CD8-positive, alpha-beta memory T cell (primary cell): ENCODE measurements at places on chromosomes 5 and 9. TPM values are rescaled to one million over a fixed set of nuclear protein-coding genes. Genes with fewer than 3 reads are reported as not detected.
A peak's percentile ranks its signal among the peaks of the same experiment; 100 is the strongest.

MYMK gene
- not detected for total RNA-seq

FAM219A gene
- total RNA-seq = 10.5 TPM

MEF2C gene
- 0.85 TPM for total RNA-seq

DNA sequence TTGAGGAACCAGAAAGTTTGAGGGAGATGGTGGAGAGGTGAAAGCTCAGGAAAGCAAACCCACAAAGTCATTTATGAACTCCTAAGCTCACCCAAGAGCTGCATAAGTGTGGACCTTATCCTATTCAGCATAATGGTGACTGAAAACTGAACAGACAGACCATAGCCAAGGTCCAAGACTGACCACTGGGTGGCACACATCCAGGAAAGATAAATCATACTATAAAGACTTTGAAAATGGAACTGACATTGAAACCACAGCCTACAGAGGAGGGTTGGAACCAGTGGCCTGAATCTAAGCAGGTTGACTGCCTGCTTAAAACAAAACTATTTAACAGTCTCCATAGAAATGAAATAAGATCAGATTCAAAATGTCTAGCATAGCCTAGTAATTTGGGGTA is 121.0 kb upstream of the RGS7BP start:
- DNase-seq = no peak

DNA sequence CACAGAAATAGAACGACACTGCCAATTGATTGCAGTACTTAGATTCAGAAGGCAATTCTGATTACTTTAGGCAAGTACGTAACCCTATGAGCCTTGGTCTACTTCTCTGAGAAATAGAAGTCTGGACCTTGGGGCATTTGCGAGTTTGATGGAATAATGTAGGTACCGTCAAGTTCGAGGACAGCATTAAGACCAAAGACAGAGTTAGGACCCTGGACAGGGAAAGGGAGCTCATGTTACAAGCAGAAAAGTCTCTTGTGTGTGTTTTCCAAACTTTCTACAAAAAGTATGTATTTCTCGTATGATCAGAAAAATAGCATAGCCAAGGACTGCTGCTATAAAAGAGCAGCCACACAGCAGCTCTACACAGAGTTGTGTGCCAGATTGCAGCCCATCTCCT is 20.1 kb downstream of the CCDC180 start:
- no peak for DNase-seq

GRCh38 chr9:97052735-97053134 is 13.8 kb upstream of the CTSV start:
- no peak for DNase-seq

- DNase-seq = no peak
Measured at GRCh38 chr9:17402309-17402708, 176.6 kb upstream of the SH3GL2 start.

- no peak for DNase-seq
Measured at GRCh38 chr9:35942286-35942685, 15.7 kb downstream of the OR2S2 start.

SAPCD2 gene
- total RNA-seq = 12.7 TPM

- no peak for DNase-seq
Measured at GRCh38 chr9:69891696-69892095, 71.1 kb downstream of the CFAP95 start.

- DNase-seq = no peak
Measured at GRCh38 chr9:16205455-16205854, 652.6 kb downstream of the CCDC171 start.

OCLN gene
- total RNA-seq = 0.68 TPM

GRCh38 chr5:140108093-140109017 is 5.6 kb upstream of the PURA start:
- DNase-seq = peak; percentile 17

GRCh38 chr5:20683241-20683940 is 695.4 kb upstream of the CDH18 start:
- DNase-seq = no peak

DNA sequence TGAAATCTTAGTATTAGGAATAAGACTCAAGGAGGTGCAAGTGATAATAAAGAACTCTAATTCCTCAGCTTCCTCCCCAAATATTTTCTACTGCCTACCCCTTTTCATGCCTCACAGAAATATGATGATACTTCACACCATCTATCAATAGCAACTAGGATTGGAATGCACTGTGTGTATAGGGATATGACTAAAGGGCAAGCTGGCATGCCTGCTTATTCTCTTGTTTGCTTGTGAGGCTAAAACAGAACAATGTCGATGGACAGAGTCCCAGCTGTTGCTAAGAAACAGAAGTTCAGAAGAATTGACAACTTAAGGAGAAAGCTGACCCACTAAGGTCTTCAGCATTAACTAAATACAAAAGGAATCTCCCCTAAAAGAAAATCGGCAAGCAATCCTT is 9.7 kb upstream of the CHD1 start:
- no peak for DNase-seq

FOXD4L4 gene
- 0.15 TPM for total RNA-seq

ZBED3 gene
- 1.5 TPM for total RNA-seq

DNA sequence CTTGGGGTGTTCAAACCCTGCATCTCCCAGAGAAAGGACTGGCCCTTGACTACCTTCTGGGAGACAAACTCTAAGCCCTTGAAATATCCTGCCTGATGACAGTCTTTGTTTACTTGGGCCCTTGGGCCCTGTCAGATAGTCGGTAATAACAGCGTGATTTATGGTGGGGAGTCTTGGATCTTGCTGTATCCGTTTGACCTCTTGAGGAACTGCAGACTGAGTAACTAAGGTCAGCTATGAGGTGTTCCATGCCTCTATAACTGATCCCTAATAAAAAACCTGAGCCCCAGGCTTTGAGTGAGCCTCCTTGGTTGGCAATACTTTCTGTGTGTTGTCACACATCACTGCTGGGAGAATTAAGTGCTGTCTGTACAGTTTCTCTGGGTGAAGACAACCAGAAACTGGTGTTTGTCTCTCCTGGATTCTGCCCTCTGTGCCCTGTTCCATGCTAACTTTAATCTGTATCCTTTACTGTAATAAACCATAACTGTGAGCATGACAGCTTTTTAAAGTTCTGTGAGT is 56.2 kb upstream of the ANKRD33B start:
- no peak for DNase-seq

- peak; percentile 72 for DNase-seq
Measured at GRCh38 chr9:126915281-126915816, 767 bp downstream of the RALGPS1 start.

DNA sequence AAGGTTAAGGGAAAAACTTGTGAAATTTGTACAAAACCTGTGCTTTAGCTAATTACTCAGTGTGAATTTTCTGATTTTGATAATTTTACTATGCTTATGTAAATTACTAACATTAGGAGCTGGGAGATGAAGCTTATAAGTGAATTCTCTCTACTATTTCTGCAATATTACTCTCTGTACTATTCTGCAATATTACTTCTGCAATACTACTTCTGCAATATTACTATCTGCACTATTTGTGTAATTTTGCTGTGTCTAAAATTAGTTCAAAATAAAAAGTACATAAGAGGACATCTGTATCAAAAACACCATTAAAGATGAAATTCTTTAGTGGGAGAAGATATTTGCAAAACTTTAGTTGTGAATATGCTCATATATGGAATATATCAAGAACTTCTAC is 62.9 kb downstream of the C9 start:
- DNase-seq = no peak

DNA sequence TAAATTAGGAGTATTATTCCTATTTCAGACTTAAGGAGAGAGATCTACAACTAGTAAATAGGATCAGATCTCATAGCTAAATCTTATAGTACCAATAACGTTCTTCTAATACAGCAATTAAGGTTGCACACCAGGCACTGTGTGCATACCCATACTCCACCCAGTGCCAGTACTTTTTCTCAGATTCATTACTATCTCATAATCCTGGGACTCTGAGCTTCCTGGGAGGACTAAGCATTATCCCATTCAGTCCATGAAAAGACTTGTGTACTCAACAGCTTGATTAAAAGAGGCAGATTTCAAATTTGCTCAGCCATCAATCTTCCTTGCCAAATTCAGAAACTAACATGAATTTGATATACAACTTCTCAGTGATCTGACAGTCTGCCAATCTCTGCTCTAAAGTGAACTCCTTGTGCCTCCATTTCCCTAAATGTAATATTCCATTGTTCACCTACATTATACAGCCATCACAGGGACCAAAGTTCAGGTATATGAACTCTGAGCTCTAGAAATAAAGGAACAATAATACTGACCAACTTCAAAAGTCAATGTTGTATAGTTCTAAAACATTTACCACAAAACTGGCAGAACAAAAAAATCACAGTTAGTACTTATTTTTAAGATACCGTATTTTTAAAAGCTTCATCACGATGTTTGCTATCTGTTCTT is 7.2 kb downstream of the STRBP start:
- no peak for DNase-seq
